Mesendoderm (in vitro differentiated cells): ENCODE measurements at places on chromosomes 7 and 10.

DNA sequence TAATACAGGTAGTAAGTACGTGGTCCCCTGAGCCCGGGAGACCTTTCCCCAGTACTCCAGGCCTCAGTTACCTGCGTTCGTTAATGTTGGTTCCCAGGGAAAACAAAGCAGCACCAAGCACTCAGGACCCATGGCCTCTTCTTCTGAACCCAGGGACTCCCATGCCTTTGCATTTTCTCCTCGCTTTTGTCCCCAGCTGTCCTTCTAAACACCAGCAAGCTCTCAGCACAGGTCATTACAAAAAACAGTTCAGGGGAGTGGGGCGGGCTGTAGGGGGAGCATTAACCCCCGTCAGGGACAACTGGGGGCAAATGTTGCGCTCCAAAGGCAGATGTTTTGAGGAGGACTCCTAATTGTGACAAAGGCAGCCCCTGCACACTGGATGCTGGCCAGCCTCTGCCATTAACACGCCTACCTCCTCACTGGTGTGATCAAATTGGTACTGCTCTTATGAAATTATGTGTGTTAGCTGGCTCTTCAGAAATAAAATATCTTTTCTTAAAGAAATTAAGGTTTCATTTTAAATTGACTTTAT is 80.5 kb upstream of the LRGUK start:
- no peak for DNase-seq

GRCh38 chr10:5090551-5090950 is 3.7 kb upstream of the AKR1C3 start:
- DNase-seq = no peak

GRCh38 chr7:135815033-135815432 is 66.4 kb upstream of the FAM180A start:
- DNase-seq = peak; percentile 73

- no peak for DNase-seq
These were observed 192.0 kb downstream of the ZNF438 start for GRCh38 chr10:30839652-30840051.

DNA sequence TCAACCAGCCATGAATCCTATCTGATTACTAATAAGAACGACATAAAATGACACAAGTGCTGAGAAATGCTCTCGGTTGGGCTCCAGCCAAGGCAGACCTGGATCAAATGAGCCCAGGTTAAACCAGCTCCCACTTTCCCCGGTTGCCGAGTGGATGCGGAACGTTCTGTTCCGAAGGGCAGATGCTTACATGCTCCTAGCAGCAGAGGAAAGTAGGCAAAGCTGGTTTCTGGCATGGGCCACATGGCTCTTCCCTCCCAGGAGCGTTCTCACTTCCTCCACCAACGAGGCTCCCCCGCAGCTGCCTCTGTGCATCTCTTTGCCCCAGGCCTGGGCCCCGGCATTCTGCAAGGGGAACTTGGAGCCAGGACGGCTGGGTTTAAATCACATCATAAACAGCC is 61.8 kb upstream of the SDK1 start:
- no peak for DNase-seq

DNA sequence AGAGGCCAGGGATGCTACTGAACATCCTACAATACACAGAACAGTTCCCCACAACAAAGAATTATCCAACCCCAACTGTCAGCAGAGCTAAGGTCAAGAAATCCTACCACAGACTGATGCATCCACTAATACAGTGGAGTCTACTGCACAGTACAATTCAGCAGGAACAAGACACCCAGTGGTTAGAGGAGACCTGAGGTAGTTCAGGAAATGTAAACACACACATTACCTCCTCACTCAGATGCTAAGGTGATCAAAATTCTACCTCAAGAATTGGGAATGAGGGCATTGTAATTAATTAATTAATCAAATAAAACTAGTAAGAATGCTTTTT is 91.4 kb downstream of the ZFAND4 start:
- DNase-seq = no peak
